ENCODE measurements at places on chromosomes 1 and 21.

DNA sequence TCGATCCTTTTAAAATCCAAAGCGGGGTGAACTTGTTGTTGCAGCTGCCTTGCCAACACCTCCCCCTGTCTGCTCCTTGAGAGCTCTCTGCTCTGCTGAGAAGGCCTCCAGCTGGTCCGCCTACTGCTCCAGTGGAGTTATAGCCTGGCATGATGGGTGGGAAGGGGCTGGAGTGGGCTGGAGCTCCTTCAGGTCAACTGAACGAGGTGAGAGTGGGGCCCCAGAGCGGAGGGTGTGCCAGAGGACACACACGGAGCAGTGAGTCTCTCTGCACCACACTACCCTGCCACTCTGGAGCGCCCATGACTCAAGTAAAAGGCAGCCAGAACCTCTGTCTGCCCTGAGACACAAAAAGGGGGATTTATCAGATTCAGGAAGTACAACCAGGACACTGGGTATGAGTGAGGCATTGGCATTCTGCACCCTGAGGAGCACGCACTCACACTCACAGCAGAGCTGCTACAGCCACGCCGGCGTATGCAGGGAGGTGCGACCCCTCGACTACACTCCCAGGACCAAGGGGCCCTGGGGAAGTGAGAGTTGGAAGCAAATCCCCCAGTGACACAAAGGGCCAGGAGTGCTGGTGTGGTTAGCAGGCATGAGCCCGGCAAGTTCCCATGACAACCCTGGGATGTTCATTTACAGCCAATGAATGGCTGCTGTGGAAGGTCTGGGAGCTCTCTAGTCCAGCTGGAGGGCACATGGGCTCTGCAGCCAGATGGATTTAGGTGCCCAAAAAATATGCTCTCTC lies 28.0 kb upstream of the EVA1B start:
- peak; percentile 78 for DNase-seq

DNA sequence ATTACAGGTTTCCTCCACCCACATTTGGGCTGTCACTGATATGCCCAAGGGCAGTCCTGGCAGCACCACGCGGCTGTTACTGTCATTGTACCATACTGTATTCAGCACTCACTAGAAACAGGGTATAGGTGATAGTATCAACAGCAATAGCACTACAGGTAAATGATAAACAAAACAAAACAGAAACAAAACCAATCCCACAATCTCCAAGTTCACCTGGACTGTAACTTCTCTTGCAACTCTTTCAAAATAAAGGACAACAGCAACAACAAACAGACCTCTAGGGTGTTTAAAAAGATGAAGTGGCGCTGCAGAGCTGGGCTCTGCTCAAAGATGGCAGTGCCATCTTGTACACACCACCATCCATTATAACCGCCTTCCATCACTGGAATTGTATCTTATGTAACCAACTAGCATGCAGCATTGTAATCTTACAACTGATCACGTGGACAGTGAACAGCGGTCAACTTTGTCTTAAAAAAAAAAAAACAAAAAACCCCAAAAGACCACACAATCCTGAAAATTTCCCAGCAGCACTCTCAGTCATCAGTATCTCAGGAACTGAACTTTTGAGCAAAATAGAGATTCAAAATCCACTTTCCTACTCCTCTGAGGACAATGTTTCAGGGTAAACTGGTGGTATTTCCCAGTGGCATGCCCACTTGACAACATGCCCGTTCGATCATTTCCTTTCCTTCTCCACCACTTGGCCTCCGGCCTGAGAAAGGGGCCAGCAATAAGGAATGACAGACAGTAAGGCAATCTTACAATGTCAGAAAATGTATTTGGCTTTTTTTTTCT lies 3.8 kb downstream of the IRF2BP2 start:
- DNase-seq = no peak

GRCh38 chr1:70057500-70057899 lies 147.9 kb downstream of the LRRC40 start:
- DNase-seq = no peak

DNA sequence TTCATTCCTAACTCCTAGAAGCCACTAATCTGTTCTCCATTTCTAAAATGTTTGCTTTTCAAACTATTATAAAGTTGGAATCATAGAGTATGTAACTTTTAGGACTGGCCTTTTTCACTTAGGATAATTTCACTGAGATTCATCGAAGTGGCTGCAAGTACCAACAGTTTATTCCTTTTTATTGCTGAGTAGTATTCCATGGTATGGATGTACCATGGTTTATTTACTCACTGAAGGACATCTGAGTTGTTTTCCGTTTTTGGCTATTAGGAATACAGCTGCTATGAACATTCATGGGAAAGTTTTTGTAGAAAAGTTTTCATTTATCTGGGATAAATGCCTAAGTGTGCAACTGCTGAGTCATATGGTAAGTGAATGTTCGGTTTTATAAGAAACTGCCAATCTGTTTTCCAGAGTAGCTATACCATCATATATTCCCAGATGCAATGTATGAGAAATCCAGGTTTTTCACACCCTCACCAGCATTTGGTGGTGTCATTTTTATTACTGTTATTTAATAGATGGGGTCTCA lies 66.3 kb downstream of the SLC27A3 start:
- no peak for DNase-seq

Data from ecto neural progenitor cell (in vitro differentiated cells).